ENCODE measurements at places on chromosomes 7 and 10.
A peak's percentile ranks its signal among the peaks of the same experiment; 100 is the strongest.

DNA sequence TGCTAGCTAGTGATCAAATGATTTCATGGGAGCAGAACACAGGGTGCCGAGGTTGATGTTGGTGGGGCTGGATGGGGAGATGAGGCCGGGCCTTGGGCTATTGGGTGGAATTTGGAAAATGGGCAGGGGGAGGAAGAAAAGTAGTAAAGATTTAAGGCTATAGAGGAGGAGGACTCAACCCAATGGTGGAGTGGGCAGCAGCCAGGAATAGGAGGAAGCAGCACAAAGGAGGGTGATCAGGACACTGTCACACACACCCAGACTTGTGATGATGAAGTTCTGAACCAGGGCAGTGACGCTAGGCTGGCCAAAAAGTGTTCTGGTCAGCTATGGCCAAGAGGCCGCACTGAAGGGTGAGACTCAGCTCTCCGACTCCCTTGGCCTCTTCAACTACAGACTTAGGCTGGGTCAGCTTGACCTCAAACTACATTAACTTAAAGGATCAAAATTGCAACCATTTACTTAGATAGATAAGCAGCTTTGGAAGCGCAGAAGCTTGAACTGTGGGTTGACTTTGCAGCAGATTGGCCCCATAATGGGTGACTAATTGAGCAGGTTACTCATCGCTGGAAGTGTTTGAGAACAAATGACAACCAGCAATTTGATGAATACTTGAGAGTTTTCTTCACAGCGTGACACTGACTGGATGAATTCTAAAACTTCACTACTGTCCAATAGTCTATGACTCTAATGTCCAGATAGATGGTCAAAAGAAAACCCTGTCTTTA, 29.4 kb upstream of the GPR26 start:
- DNase-seq = no peak

DNA sequence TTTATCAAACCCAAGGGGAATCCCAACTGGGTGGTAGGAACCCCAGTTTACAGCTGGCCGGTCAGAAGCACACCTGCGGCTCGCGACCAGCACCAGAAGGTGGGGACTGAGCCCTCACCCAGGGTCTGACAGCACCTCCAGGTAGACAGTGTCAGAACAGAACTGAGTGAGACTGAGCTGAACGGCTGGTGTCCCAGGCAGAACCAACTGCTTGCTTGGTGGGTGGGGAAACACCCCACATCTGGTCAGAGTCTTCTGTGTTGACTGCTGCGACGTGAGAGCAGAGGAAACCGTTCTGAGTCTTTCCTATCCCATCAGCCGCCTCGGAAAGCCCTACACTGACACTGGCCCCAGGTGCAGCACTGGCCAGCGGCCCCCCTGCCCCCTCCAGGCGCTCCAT, 160.7 kb downstream of the MAD1L1 start:
- peak; percentile 28 for DNase-seq

GRCh38 chr7:158357898-158358821, 229.5 kb downstream of the PTPRN2 start:
- DNase-seq = no peak

DNA sequence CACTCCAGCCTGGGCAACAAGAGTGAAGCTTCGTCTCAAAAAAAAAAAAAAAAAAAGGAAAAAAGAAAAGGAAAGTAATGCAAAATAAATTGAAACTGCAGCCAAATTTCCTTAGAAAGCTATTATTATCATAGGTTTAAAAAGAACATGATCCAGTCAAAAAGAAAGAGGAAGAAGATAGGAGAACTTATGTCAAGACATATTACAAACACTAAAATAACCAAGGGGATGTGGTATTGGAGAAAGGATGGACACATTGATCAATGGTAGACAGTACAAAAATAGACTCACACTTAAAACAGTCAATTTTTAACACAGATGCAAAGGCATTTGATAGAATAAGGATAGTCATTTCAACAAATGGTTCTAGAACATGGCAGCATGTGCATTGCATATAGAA, 27.3 kb upstream of the PFKP start:
- no peak for DNase-seq

DNA sequence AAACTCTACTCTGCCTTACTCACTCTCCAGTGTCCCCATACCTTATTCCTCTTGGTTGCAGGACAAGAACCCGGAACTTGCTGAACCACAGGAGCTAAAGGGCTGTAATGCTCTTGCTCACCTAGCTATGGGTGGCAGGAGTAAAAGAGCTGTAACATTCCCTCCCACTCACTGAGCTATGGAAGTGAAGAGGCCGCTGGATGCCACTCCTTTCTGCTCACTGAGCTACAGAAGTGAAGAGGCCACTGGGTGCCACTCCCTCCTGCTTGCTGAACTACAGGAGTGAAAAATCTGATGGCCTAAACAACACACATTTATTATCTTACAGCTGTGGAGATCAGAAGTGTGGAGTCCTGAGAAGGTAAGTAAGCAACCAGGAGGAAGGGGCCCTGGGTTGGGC, 17.5 kb downstream of the MRPS24 start:
- DNase-seq = no peak

DNA sequence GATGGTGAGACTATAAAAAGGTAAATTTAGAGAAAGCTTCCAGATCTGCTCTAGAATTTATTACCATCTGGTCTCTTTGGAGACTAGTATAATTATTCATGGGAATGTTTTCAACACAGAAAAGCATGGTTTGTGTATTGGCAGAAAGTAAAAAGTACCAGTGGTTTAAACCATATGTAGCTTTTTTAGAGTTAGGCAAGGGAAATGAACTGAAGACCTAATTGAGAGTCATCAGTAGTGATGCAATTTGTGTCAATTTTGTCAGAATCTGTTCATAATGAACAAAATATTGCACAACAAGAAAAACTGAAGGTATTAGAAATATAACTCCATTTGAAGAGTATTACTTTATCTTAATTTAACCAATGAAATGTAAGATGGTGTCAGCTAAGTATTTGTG, 181.4 kb downstream of the ADK start:
- no peak for DNase-seq

GRCh38 chr7:70132852-70133690, 534.8 kb downstream of the AUTS2 start:
- no peak for DNase-seq

DNA sequence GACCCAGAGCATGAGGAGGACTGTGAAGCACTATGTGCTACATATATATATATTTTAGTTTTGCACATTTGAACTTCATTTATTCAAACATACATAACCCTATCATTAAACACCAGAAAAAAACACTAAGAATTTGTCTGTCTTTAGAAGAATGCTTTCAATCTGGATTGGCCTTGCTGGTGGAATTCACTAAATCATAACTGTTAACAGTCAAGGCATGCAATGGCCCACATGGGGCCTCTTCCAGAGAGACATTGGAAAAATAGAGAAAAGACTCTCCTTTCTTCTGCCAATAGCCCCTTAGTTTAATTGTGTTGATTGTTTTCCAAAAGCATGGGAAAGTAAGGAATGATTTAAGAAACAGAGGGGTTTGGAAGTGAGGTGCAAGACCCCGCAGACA, 77.9 kb downstream of the MRPL32 start:
- no peak for DNase-seq

DNA sequence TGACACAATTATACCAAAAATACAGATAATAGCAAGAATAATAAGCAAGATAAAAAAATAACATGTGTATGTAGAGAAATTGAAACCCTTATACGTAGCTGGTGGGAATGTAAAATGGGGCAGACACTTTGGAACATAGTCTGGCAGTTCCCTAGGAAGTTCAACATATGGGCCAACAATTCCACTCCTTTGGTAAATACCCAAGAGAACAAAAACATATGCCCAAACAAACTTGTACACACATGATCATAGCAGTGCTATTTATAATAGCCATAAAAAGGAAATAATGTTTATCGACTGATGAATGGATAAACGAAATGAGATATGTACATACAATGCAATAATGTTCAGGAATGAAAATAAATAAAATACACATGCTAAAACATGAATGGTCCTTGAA, 462.4 kb upstream of the SORCS1 start:
- no peak for DNase-seq

GRCh38 chr7:31160941-31161340, 108.8 kb downstream of the ADCYAP1R1 start:
- DNase-seq = no peak

- no peak for DNase-seq
Measured at GRCh38 chr7:2658941-2659340, 27.2 kb downstream of the TTYH3 start.

GRCh38 chr10:71748671-71749191, 24.6 kb downstream of the VSIR start:
- peak; percentile 83 for DNase-seq

GRCh38 chr7:19016140-19016539, 101.3 kb downstream of the TWIST1 start:
- DNase-seq = no peak

DNA sequence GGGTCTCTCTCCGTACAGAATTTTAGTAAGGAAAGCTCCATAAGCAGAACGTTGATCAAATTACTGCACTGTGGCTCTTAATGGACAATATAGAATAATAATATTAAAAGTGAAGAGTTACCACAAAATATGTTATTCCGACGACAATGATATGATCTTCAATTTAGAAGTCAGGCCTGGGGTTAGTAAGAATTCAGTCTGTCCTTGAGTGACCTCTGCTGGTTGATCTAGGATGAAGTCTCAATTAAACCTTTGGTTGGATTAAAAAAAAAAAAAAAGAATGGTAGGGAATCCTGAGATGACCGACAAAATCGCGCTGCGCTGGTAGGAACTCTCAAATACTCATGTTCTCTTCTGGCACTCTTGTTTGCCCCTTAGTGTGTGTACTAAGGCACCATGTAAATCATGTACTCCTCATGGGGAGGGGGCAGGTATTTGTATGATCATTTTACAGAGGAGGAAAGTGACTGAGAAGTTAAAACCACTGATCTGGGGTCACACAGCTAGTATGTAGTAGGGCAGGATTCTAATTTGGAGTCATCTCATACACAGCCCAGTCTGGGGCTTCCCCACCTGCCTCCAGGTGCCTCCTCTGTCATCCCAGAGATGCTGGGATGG, 161.3 kb upstream of the NPVF start:
- no peak for DNase-seq

DNA sequence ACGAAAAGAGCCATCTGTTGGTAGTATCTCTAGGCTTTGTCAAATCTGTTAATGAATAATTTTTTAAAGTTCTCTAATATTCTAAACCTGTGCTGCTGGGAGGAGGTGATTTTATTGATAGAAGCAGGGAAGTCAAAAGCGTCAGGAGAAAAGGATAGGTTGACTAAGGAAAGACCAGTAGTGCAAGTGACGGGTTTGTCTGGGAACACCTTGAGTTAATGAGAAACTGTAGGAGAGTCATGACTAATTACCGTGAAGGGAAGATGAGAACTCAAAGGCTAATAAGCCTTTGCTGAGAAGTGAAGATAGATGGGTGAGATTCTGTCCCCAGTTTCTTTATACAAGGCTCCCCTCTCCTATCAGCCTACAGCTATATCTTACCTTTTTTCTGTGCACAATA, 5.0 kb upstream of the PDK4 start:
- no peak for DNase-seq

DNA sequence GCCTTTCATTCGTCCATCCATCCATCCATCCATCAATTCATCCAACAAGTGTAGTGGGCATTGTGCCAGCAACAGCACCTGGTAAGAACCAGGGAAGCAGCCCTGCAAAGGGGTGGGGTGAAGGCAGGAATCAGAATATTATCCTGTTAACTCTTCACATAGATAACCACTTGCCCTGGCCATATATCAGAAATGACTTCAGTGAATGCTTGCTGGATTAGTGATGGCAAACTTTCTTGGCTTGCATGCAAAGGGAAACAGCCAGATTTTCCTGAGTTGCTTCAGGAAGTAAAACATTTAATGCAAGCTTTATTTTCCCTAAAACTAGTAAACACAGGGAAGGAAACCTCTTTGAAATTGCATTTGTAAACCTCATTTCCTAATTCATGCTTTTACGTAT, 743 bp downstream of the OR2A5 start:
- DNase-seq = no peak

DNA sequence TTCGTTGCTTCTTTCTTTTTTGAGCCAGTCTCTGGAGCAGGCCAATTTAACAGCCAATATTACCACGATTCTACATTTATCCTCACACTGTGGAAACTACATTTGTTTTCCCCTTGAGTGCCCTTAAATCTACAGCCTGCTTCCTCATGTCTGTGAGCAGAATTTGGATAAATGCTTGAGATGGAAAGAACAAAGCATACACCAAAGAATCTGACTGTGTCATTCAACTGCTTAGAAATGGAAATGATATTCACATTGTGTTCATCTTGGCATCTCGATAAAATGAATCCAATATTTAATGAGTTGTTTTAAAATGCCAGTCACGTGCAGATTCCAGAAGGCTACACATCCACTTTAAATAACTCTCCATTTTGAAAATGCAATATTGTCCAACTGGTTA, 41.0 kb upstream of the GSDME start:
- DNase-seq = no peak
